AG10803 (cell line): ENCODE measurements at places on chromosomes 16 and 17.

DNA sequence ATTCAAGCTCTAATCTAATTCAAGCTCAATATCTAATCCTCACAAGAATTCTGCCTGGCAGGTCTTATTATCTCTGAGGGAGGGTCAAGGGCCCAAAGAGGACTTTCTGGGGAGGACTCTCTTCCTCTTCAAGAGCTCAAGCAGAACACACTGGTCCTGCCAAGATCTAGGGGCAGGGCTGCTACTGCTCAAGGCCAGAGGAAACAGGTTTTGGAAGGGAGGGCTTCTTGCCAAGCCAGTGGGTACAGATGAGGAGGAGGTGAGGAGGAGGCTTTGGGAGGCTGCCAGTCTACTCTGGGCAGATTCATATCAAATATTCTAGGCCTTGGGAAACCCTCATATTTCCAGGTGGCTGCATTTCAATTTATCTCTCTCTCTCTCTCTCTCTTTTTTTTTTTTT lies 51.8 kb upstream of the IL34 start:
- DNase-seq, result no peak

DNA sequence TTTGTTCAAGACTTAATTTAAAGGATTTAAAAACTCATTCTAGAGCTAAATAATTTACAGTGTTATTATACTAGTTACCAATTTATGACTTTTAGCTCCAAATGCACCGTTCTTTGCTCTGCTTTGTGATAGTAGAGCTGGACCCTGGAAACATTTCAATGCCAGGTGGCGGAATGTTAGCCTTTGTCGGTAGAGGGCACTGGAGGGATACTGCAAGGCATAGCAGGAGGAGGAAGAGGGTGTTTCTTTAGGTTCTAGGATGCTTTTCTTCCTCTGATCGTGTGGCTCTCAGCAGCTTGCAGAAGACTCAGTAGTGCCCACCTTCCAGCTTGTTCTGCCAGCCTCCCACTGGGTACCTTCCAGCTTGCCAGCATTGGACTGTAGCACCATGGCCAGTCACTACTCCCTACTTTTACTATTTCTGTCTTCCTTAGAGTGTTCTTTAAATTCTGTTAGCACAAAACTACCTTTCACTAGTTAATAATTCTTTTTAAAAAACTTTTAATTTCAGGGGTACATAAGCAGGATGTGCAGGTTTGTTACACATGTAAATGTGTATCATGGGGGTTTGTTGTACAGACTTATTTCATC lies 325.3 kb downstream of the UTP18 start:
- DNase-seq, result no peak

GRCh38 chr16:55144651-55145050 lies 179.4 kb upstream of the IRX6 start:
- peak; percentile 45 for DNase-seq

DNA sequence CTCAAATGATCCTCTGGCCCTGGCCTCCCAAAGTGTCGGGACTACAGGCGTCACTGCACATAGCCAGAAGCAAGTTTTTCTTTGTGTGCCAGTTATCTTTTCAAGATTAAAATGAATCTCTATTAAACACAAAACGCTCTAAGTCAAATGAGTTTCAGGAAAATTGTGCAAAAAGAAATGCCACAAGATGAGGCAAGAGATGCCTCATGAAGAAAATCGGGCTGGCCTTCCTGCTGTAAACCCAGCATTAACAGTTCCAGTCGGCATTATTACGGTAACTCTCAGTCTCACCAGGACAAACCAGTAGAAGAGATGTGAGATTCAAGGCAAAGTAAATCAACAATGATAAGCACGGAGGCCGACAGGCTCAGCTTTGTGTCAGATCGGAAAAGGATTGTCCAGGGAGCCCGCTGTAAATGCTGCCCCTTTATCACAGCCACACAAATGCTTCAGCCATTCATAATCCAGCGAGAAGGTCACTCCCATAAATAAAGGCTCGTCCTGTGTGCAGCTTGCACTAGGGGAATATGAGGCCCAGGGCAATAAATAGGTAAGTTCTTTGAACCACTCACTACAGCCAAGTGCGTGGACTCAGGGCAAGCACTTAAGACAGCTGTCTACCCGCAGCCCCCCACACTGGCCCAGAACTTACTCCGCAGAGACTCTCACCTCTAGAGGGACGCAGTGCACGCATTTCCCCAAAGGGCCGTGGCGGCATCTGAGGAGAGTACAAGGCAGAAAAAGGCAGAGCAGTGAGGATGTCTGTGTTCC lies 27.2 kb downstream of the NPLOC4 start:
- no peak for DNase-seq

- DNase-seq, result peak; percentile 87
Measured at GRCh38 chr17:34259146-34259545, 4.1 kb downstream of the CCL2 start.

- no peak for DNase-seq
Measured at GRCh38 chr16:51967646-51968045, 579.3 kb downstream of the TOX3 start.

DNA sequence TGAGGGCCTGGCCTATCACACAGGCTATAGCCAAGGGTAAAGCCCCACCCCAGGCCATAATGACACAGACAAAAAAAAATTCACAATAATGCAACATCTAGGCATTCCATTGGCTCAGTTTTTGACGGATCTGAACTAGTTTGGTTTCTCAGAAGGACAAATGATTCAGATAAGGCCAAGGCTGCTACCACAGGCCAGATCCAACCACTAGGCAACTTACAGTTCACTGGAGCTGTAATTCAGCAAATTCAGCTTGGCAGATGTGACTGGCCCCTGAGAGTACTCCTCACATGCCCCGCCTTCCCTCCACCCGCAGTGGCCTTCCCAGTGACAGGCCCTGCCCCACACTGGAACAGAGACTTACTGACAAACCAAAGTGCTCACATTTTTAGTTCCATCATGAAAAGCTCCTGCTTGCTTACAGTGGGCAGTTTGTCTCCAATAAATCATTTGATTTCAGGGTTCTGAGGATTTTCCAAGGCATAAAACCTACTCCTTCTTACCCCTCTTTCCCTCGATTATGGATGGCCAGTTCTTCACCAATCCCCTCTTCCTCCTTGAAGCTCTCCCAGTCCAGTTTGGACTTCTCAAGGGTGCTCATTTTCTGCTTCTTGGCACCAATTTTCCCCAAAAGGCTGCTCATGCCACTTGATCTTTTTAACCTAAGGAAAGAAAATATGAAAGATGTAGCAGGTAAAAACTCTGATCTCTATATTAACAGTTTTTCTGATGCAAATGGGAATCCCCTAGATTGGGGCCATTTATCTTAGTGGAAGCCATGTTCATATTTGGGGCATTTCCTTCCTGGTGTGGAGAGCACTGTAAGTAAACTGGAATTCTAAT lies 53.3 kb upstream of the BCAR1 start:
- peak; percentile 97 for DNase-seq

GRCh38 chr16:85047867-85048455 lies 20.4 kb downstream of the KIAA0513 start:
- DNase-seq, result no peak

DNA sequence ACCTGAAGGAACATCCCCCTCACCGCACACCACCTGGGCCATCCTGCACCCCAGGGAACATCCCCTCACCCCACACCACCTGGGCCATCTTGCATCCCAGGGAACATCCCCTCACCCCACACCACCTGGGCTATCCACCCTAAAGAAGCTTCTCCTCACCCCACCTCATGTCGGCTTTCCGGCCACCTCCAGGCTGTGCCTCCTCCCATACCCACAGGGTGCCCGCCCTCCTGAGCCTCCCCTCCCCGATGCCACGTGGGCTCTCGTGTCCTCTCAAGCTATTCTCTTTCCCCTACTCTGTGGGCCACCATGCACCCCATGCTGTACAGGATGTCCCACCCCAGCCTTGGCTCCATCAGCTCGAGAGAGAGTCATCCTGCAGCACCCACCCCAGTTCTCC lies 18.0 kb downstream of the MYLK3 start:
- DNase-seq, result no peak

- no peak for DNase-seq
Measured at GRCh38 chr16:83581082-83581481, 226.7 kb upstream of the HSBP1 start.

GRCh38 chr17:42306385-42306667 lies 18.0 kb downstream of the STAT5A start:
- DNase-seq, result no peak

- no peak for DNase-seq
Measured at GRCh38 chr17:80005360-80006338, 30.0 kb downstream of the TBC1D16 start.

DNA sequence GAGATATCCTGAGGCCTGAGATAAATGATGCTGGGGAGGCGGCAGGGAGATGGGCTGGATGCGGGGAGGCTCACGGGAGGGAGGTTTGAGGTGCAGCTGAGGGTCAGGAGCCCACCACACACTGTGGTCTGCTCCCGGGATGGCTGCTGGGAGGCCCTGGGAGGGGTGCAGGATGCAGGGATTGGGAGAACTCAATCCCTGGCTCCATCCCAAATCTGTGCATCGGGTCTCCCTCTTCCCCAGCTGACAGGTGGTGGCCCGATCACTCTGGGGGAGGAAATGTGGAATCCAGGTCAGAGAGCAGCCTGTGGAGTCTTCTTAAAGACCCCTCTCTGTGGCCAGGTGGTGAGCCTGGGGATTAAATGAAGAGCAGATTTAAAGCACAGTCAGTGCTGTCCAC lies 12.0 kb downstream of the PHB1 start:
- DNase-seq, result no peak

GRCh38 chr17:3766779-3767178 lies 34.2 kb downstream of the ITGAE start:
- DNase-seq, result no peak

- no peak for DNase-seq
Measured at GRCh38 chr16:23950291-23950894, 114.6 kb downstream of the PRKCB start.

DNA sequence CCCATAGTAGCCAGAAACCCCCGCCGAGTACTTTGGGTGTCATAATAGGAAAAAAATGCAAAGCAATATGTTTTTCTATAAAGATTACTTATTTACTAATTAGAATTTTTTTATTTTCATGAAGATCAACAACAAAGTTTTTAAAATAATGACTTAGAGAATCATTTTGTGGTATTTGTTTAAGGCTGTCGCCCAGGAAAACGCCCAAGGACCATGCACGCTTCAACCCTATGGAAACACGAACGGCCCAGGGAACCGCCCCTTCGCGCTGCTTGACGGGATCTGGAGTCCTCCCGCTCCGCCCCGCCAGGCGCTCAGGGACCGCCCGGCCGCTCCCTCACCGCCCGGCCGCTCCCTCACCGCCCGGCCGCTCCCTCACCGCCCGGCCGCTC lies 408 bp upstream of the KPNA2 start:
- no peak for DNase-seq

DNA sequence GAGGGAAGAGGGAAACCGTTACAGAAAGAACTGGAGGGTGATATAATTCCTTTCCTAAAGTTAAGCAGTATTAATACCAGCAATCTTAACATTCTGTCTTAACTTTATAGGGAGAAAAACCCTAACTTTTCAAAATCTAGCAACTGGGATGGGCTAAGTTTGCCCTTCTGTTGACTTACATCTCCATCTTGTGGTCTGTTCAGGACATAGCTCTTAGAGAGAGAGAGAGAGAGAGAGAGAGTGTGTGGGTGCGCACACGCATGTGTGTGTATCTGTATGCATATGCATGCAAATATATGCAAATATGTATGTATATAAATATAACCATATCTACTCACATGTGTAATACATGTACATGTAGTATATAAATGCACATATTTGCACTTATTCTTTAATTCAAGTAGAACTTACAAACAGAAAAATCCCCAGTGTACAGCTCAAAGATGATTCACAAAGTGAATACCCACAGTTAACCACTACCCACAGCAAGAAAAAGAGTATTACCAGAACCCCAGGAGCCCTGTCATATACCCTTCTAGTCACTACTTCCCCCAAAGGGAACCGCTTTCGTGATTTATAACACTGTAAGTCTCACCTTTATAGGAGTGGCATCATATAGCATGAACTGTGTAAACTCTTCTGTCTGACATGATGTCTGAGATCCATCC lies 46.5 kb downstream of the STX8 start:
- peak; percentile 57 for DNase-seq

DNA sequence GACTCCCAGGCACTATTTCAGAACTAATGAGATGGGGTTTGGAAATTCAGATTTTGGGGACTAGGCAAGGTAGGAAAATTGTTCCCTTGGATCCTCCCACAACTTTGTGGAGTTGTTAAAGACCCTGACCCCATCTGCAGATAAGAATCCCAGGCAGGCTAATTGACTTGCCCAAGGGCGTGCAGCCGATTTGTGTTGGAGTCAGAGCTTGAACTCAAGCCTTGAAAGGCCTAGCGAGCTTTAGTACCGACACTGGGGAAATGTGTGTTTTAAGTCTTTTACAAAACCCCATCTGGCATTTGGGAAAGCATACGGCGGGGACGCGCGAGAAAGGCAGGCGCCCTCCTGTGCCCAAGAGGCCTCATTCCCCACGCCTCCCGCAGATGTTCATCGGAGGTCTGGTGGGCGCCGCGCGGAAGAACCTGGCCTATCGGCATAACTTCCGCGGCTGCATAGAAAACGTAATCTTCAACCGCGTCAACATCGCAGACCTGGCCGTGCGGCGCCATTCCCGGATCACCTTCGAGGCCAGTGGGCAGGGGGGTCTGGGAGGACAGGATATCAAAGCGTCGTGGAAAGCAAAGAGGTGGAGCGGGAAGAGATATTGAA lies 4.3 kb downstream of the CNTNAP1 start:
- no peak for DNase-seq

GRCh38 chr16:67464565-67464964 lies 16.4 kb downstream of the ATP6V0D1 start:
- DNase-seq, result no peak

DNA sequence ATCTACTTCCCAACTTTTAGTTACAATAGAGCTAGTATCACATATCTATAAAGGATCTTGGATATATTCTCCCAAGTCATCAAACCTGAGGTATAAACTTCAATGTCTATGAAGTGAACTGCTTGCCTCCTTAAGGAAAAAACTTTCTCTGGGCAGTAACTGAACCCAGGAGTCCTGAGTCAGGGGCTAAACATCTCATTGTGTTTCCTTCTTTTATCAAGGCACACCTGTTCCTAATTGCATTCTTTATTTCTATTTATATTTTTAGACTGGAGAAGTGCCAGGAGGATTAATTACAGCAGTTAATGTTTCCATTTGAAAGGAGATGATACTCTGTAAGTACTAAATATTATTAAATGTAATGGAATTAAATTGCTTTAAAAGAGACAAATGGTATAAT lies 98.6 kb downstream of the CDH8 start:
- no peak for DNase-seq

DNA sequence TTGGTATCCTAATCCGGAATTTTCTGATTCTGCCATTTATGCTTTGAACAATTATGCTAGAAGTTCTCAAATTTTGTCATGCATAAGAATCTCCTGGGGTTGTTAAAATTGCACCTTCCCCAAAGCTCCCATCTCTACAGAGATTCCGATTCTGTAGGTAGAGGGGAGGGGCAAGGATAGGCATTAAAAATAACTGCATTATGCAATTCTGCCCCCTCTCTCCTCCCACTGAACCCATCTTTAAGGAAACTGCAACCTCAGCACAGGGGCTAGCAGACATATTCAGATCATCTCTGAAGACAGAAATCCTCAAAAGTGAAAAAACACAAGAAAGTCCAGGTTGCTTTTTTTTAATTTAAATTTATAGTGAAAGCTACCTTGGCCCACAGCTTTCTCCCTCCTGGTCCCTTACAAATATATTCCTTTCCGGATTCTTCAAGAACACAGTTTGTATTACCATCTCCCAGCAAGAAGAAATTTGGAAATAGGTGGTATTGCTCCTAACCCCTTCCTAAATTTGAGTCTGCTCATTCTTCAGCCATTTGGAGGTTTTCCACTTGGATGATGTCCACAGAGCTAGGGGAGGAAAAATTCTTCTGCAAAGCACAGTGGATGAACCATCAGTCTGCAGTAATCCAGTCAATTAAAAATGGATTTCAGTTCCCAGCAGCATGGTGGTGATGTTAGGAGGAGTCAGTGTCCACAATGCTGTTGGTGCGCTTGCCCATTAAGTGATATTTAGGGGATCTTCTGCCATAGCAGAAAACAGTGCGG lies 67.7 kb downstream of the RBFOX1 start:
- no peak for DNase-seq
